ENCODE measurements at places on chromosomes 16 and 17.

DNA sequence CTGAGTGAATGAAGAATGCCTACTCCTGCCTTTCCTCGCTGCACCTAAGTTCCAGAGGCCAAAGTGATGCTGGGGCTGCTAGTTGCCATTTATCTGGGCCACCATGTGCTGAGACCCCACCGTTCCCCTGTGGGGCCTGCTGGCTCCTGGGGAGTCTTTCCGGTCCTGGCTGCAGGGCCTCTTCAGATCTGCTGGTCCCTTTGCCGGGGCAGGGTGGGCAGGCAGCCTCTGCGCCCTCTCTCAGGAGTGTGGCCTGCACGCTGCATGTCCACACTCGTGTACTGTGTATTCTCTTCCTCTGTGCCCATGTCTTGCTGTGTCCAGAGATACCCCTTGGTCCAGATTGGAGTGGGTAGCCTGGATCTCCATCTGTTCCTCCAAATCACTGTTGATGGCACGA is 151.8 kb upstream of the MED13 start:
- no peak for DNase-seq

DNA sequence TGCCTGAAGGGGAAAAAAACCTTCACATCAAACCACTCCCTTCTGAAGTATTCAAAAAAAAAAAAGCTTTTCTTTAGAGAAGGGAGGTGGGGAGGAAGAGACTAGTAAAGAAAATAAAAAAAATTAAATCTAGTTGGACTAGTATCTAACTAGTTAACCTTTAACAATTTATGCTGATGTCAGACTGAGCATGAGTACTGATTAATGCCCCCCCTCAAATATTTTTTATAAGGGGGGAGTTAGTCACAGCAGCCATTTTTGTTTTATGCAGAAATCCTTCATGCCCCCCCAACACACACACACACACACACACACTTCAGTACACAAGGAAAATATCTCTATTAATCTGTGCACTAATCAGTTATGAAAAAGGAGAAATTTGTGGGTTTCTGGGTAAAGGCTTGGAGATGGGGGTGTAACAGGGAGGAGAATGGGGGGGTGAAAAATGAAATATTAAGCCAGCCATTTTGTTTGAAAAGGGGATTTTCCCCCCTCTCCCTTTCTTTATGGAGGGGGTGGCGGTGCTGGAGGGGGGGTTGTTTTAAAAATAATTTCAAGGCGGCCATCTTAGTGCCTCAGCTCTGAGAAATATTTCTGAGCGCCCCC is 4.7 kb upstream of the CHD3 start:
- peak; percentile 11 for DNase-seq

DNA sequence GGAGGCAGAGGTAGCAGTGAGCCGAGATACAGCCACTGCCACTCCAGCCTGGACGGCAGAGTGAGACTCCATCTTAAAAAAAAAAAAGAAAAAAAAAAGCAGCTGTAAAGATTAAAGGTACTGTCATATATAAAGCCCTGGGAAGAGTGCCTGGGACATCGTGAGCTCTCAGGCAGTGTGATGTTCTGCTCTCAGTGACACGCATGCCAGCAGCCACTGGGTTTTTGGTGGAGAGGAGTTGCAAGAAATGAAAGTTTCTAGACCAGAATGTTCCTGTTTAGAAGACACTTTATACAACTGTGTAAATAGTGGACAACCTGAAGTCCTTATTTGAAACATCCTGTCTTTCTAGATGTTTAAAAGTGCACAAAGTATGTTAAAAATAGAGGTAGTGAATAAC is 213.2 kb downstream of the IRF8 start:
- DNase-seq: no peak

DNA sequence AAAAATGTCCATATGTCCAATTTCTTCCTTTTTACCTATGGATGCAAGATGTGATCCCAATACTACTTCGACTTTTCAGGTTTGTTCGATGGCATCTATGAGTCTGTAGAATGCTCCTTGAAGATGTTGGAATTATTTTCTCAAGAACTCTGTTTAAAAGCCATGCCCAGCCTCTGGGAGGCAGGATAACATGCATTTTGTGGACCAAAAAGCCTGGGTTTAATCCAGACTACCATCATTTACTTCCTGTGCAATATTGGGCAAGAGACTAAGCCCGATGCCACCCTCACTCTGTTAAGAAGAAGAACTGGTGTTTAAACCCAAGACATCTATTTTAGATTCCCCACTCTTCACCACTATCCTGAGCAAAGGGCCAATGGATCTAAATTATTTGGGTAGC is 42.8 kb upstream of the SALL1 start:
- DNase-seq: no peak

- no peak for DNase-seq
Observed at GRCh38 chr17:72489272-72489641, 368.4 kb downstream of the SOX9 start.

GRCh38 chr16:10111156-10111761 is 71.0 kb downstream of the GRIN2A start:
- DNase-seq: no peak

DNA sequence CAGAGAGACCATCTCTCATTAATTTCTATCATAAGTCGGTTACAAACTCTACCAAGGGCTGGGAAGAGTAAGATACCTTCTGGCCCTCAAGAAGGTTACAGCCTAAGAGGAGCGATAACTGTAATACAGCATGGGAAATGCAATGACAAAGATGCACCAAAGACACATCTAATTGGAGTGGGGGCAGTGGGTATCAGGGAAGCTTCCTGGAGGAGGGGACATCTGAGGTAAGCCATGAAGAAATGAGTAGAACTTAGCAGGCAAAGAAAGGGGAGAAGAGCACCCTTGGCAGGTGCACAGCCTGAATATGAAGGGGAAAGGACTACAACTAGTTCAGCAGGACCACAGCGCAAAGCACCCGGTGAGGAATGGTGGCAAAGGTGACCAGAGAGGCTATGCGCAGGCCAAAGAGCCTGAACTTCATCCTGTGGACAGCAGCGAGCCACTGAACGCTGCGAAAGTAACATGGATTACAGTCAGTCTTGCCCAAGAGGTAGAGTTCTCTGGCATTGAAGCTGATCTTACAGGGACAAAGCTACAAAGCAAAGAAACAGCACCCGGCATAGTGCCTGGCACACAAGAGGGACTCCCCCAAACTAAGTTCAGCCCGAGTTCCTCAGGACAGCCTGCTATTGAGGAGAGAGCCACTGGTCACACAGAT is 2.8 kb downstream of the TBC1D10B start:
- DNase-seq: no peak

DNA sequence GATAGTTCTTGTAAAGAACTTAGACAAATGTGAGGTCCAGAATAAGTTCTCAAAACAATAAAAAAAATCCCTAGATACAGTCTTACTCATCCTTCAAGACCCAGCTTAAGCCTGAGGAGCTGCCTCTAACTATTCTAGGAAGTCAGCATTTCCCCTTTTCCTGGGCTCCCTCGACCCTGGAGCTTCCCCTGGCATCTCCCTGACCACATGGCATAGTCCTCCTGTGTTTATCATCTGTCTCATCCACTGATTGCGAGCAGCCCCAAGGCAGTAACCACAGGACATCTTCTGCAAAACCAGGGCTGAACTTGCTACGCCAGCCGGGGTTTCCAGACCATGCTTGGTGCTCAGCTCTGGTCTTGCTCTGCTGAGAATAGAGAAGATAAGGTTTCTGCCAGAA is 36.7 kb upstream of the NLRP1 start:
- DNase-seq: no peak

DNA sequence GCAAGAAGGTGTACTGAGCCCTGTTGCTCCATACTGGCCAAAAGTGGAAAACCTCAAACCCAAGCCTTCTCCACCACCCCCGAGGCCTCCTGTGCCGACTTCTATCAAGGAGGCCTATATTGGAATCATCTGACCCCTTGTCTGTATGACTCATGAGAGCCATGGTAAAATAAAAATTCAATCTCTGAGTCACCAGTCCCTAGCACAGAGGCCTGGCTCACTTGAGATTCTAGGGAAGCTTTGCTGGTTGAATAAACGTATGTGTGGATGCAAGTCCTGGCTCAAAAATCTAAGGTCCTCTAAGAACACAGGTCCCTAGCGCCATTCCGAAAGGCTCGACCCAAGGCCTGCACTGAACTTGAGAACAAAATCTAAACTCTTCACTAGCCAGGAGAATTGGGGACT is 15.0 kb downstream of the NSMCE1 start:
- peak; percentile 79 for DNase-seq

GRCh38 chr16:25035494-25036405 is 20.6 kb upstream of the ARHGAP17 start:
- DNase-seq: no peak

DNA sequence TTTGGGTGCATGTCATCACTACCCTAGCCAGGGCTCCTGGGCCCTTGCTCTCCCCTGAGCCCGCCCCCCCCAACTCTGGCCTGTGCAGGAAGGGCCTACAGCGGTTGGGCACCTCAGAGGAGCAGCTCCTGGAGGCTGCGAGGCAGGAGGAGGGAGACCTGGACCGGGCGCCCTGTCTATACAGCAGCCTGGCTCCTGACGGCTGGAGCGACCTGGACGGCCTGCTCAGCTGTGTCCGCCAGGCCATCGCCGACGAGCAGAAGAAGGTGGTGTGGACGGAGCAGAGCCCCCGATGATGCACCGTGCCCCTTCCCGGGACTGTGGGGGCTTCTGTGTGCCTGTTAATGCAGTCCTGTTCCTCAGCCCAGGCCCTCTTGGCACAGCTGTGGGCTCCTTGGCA is 12.1 kb downstream of the SGSH start:
- DNase-seq: no peak

DNA sequence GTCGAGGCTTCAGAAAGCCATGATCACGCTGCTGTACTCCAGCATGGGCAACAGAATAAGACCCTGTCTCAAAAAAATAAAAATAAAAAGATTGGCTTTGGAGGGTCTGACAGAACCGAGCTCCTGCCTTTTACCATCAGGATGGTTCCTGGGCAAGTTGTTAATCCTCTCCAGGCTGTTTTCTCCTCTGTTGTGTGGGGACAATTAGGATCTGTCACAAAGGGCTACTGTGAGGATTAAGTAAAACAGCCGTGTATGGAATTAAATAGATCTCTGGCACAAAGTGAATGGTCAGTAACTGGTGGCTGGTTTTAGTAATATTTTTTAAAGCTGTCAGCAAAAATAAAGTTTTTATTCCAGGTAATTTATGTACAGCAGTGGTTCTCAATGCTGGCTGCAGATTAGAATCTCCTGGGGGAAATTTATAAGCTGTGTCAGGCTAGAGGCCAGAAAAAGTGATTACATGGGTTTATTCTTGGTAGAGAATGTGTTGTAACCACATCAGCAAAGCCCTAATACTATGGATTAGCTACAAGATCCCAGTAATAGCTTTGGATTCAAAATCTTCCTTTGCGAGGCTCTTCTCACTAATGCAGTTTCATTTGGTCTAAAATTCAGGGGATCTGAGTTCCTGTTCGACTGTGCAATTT is 47.2 kb downstream of the GPRC5B start:
- no peak for DNase-seq

DNA sequence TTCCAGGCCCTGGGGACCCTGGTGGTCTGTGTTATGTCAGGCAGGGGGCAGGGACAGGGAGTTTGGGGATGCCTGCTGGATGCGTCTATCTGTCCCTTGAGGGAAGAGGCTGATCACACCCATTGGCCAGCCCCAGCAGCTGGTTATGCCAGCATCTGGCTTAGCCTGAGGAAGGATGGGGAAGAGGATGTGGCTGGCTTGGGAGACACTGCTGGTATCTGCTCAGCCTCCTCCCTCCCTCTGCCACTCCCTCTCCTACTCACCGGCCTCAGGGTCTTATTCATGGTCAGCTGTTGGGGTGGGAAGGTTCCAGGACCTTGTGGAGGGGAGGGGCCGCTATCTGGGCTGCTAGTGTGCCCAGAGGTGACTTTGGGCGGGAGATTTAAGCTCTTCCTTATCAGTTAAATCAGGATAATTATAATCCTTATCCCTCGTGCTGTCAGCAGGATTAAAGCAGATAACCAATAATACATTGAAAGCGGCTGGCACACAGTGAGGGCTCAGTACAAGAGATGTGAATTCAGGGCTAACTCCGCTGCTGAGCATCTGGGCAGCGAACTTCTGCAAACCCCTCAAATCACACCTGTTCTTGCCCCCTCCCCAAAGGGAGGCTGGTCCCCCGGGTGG is 36.0 kb upstream of the MLKL start:
- no peak for DNase-seq

GRCh38 chr16:18832006-18832405 is 30.7 kb upstream of the ARL6IP1 start:
- no peak for DNase-seq

GRCh38 chr16:10868596-10869469 is 8.2 kb upstream of the CIITA start:
- no peak for DNase-seq

DNA sequence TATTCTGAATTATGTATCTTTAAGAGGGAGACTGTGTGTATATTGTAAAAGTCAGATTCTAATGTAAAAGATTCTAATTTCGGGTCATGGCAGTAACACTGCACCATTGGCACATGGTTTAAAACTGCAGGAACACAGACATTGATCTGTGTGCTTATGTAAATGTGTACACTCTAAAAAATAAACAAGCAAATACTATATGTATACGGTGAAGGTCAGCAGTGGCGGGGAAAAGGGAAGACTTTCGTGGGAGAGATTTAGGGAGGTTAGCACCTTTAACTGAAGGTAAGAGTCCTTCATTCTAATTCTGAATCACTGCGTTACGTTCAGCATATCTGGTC is 157.8 kb upstream of the FAM20A start:
- no peak for DNase-seq

- DNase-seq: peak; percentile 78
Observed at GRCh38 chr16:49649013-49649765, 206.7 kb downstream of the ZNF423 start.

DNA sequence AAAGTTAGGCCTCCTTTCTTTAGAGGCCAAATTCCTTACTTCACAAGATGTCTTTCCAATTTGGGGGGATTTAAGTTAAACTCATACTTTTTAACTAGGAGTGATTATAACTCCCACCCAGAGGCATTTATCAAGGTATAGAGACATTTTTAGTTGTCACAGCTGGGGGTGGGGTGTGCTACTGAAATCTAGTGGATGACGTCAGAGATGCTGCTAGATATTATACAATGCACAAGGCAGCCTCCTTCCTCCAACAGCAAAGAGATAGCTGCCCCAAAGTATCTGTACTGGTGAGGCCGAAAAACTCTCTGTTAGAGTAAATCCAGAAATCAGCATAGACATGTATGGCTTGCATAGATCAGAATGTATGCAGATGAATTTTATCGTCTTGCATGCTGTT is 324.0 kb downstream of the HS3ST4 start:
- no peak for DNase-seq

DNA sequence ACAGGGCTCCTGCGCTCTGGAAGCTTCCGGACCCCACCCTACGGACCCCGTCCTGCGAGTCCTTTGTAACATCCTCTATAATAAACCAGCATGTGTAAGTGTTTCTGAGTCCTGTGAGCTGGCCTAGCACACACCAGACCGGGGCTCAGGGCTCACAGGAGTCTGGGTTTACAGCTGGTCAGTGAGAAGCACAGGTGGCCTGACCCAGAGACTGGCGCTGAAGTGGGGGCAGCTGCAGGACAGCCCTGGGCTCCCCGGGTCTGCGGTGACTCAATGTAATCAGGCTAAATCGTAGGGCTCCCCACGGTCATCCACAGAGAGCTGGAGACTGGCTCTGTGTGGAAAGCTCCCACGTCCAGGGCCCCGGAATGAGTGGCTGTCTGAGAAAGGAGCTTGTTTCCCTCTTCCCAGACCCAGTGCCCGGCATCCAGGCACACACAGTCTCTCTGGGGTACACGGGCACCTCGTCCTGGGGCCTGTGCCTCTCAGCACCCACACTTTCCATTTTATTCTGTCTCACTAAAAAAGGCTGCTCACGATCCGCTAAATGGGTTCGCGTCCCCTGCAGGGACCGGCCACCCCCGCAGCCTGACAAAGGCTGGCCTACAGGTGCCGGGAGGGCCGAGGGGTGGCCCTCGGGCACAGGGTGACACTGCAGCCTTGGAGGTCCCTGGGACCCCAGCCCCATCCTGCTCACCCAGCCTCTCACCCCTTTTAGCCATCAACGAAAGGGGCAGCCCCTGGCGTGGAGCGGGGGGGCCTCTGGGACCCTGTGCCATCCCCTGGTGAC is 18.9 kb upstream of the CBFA2T3 start:
- DNase-seq: no peak

Data from urothelium cell line (cell line).